Left cardiac atrium (tissue), 4 donors: ENCODE measurements at places on chromosomes 12 and 14. TPM values are rescaled to one million over a fixed set of nuclear protein-coding genes. Genes with fewer than 3 reads are reported as not detected.
A peak's percentile ranks its signal among the peaks of the same experiment; 100 is the strongest.

GRCh38 chr12:122995503-122996187, 15.2 kb downstream of the ARL6IP4 start:
- no peak for DNase-seq

Gene ITPK1
- 92.0 TPM for total RNA-seq

GRCh38 chr14:81474148-81474492, 59.5 kb downstream of the SEL1L start:
- DNase-seq = no peak

DNA sequence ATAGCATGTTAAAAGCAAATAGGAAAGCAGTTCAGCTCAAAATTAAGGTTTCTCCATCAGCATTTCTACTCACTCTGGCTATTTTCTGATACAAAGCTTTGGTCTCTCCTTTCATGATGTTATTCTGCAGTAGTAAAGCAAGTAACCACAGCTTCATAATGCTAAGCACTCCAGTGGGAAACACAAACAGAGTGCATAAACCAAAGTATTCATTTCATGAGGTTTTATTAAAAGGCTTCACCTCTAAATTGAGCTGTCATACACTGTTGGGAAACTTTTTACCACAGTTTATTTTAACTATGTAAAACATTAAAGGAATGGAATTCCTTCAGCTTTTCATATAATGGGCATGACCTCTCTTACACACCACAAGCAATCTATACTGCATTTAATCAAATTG, 157.9 kb upstream of the LMO3 start:
- DNase-seq = no peak

Gene LALBA
- not detected for total RNA-seq

GRCh38 chr14:72780751-72781150, 113.2 kb downstream of the DPF3 start:
- DNase-seq = no peak

- DNase-seq = no peak
Observed at GRCh38 chr14:91216731-91217226, 27.7 kb downstream of the GPR68 start.

Gene OAS2
- total RNA-seq = 6.5 TPM

DNA sequence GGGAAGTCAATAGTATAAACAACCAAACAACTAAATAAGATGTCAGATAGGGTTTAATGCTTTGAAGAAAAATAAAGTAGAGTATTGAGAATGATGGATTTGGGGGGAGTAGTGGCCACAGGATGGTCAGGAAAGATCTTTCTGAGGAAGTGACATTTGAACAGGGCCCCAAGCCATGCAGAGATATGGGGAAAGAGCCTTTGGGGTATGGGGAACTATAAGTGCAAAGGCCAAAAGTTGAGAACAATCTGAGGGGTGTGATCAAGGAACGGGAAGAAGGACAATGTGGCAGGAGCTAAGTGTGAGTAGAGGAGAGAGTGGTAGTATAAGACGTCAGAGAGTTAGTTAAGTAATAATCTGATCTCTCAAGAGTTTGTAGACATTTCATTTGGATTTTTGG, 1.3 kb downstream of the MRPS35 start:
- DNase-seq = no peak

GRCh38 chr12:131711551-131712205, 788 bp downstream of the SFSWAP start:
- no peak for DNase-seq

DNA sequence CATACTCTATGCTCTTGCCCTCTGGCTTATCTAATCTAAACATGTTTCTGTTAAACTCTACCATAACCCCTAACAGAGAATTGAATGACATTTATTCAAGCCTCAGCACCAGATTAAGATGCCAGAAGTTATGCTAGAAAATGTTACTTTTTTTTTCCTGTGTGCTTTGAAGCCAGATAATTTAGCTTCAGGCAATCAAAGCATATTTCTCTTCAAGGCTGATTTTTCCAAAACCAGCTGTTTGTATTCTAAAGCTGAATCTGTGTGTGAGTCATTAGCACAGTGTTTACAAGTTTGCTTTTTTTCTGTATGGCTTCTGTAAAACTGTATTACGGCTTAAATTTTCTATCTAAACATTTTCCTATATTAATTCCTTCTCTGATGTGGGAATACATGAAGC, 326.1 kb downstream of the FSCB start:
- no peak for DNase-seq

Gene TMTC3
- total RNA-seq = 13.1 TPM

GRCh38 chr12:104930388-104931326, 27.4 kb downstream of the SLC41A2 start:
- no peak for DNase-seq

GRCh38 chr14:67373347-67373746, 13.2 kb downstream of the EIF2S1 start:
- DNase-seq = no peak

- DNase-seq = no peak
Observed at GRCh38 chr12:62328296-62328921, 68.2 kb downstream of the USP15 start.

GRCh38 chr14:80354860-80355581, 143.7 kb upstream of the DIO2 start:
- DNase-seq = no peak

- DNase-seq = no peak
Observed at GRCh38 chr12:129523621-129524020, 380.2 kb downstream of the TMEM132D start.

Gene TMEM106C
- 47.9 TPM for total RNA-seq

DNA sequence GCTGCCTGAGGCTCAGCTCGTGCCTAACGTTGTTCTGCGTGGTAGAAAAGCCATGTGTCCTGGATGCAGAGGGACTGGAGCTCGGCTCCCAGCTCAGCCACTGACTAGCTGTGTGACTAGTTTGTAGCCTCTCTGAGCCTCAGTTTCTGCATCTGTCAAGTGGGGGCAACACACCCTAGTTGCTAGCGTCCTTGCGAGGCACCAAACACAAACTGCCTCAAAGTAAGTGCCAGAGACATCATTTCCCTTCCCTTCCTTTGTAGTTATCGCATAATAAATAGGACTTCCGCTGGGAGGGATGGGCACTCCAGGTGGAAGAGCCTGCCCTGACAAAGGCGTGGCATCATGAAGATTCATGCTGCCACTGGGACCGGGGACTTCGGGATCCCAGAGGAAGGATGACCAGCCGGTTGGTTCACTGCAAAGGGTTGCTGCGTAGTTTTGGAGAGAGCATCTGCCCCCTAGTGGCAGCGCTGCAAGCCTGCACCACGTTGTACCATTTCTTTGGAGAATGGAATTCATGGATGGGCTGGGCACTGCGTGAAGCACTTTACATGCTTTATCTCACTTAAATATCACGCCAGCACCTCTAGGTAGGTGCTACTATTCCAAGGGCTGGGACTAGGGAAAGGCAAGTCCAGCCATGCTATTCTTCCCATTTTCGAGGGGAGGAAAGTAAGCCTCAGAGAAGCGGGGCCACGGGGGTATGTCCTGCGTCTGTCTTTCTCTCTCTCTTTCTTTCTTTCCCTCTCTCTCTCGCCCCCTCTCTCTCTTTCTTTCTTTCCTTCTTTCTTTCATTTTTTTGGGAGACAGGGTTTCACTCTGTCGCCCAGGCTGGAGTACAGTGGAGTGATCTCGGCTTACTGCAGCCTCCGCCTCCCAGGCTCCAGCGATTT, 4.6 kb downstream of the CCDC197 start:
- peak; percentile 57 for DNase-seq

Gene CRIP2
- total RNA-seq = 843 TPM

DNA sequence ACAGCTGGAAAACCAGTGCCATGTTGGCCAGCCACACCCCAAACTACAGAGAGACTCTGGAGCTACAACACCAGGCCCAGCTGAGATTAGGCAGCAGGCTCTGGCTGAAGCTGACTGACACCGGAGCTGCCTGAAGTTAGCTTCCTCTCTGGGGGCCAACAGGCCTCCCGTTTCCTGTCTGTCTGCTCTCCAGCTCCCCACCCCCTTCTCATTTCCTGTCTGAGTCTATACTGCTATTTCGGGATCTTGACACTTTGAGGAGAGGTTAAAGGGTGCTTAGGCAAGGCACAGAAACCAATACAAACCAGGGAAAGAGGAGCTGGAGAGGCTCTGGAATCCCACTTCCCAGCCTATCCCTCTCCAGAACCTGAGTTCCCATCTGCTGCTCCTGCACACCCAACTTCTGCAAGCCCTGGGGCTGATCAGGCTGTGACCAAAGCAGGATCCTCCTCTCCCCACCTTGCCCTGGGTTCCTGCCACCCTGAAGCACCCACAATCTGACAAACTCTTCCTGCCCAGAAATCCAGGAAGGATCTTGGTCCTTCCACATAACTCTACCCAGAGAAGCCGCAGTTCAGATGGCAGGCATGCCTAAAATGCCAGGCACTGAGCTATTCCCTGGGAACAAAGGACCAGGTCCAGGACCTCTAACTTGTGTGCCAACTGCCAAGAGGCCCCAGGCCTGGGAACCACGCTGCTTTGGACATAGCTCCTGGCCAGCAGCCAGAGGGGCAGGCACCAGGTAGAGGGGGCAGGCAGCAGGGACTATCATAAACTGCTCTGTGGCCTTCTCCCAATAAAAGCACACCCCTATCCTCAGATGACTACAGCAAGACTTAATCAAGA, 39.9 kb downstream of the PRPF40B start:
- peak; percentile 84 for DNase-seq

- DNase-seq = no peak
Observed at GRCh38 chr12:8991371-8992345, 2.3 kb downstream of the KLRG1 start.

DNA sequence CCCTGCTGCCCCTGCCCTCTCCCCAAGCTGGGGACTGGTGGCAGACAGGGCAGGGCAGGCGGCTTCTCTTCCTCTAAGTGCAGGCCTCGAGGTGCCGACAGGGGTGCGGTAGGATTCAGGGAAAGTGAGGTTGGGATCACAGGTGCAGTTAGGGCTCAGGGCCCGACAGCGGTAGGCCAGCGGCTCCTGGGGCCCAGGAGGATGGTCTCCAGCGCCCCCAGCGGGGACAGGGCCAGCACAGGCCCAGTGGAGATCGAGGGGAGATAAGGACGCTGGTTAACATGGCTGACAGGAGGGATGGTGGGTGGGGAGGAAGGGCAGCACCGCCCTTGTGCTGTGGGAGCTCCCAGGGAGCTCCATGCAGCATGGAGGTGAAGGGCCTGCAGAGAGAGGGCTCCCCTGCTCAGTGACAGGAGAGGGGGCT, 935 bp upstream of the CRIP1 start:
- DNase-seq = no peak

- DNase-seq = peak; percentile 65
Observed at GRCh38 chr12:124653169-124653931, 85.9 kb upstream of the NCOR2 start.

DNA sequence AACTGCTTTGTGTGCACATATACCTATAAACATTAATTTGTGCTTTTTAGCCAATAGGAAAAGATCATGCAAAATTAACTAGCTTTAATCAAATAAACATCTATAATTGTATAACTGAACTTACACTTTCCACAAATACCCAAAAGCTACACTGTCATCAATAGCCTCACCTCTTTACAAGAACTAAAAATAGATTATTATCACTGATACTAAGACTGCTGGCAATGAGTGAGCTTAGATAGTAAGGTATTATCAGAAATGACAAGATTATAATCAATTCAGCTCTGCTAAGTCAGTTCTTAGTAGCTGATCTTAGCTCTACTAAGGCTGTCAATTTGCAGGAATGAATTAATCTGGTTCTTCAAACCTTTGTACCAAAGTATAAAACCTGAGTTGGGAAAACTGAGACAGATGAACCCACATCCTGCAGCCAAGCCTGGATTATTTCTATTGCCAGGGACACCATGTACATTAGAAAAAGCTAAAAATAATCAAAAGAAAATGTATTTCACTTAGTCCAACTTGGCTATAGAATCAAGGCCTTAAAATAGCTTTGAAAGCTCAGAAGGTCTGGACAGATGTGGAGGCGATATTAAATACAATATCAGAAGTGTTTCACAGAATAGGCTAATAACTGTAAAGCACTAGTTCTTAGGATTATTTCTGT, 5.2 kb downstream of the FKBP3 start:
- no peak for DNase-seq
